ENCODE measurements at places on chromosomes 13 and 19. TPM values are rescaled to one million over a fixed set of nuclear protein-coding genes. Genes with fewer than 3 reads are reported as not detected.
A peak's percentile ranks its signal among the peaks of the same experiment; 100 is the strongest.

Gene ZNF675
- 10.4 TPM for total RNA-seq

GRCh38 chr19:48798937-48799336, 11.9 kb downstream of the BCAT2 start:
- peak; percentile 13 for DNase-seq

GRCh38 chr19:869245-870177, 10.0 kb downstream of the CFD start:
- DNase-seq, result peak; percentile 97

DNA sequence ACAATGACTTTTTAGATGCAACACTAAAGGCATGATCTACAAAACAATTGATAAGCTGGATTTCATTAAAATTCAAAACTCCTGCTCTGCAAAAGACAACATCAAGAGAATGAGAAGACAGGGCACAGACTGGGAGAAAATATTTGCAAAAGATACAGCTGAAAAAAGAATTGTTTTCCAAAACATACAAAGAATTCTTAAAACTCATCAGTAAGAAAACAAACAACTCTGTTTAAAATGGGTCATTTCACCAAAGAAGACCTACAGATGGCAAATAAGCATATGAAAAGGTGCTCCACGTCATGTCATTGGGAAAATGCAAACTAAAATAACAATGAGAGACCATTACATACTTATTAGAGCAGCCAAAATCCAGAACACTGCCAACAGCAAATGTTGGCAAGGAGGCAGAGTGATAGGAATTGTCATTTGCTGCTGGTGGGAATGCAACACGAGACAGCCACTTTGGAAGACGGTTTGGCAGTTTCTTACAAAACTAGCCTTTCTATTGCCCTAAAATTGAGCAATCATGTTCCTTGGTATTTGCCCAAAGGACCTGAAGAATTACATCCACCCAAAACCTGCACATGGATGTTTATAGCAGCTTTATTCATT, 39.2 kb downstream of the FLT1 start:
- no peak for DNase-seq

DNA sequence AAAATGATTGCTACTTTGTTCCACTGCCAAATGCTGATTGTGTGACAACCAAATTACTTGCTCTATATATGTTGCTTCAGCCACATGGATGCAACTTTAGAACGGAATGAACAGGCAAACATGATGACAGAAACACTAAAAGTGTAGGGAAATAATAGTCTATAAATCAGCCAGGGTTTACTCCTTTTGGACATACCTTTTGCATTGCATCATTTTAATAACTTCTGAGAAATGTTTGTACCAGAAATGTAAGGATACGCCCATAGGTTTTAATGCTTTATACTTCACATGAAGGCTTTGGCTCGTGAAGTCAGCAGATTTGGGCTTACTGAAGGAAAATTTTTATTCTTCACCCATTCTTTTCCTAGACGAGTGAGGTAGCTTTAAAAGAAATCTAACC, 141.0 kb downstream of the POSTN start:
- peak; percentile 50 for DNase-seq

GRCh38 chr19:525029-525428, 6.5 kb upstream of the CDC34 start:
- no peak for DNase-seq
